SW 1271 (cell line): ENCODE measurements at places on chromosomes 4 and X.
A peak's percentile ranks its signal among the peaks of the same experiment; 100 is the strongest.

DNA sequence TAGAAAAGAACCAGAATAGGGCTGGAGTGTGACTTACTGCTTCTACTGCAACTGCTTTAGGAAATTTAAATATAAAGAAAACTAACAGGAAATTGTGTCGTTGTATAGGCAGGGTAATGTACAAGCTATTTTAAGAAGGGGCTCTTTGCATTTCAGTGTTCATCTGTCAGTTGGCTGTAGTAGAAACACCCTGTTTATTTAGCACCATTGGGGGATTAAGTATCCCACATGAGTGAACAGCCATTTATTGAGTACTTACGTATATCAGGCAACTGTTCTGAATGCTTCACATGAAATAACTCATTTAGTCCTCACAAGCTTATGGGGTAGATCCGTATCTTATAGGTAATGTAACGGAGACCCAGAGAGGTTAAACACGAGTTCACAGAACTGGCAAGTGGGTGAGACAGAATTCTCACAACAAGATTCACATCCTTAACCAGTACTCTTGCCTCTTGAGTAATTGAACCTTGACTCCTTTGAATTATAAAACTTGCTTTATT is 23.9 kb downstream of the STIM2 start:
- DNase-seq, result no peak

GRCh38 chrX:130083656-130084382 is 26.5 kb downstream of the ELF4 start:
- no peak for DNase-seq

DNA sequence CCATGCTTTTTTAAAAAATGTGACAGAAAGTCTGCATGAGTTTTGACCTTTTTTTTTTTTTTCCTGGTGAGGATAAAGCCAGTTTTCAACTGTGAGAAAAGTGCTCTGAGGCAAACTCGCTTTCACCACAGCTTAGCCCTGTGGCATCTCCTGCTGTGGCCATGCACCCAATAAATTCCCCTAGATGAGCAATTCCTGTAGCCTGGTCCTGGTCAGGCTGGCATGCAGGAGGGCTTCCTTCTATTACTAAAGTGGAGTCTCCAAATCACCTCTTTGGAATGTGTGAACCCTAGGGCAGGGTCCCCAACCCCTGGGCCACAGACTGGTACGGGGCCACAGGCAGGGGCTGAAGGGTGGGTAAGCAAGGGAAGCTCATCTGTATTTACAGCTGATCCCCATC is 265.4 kb downstream of the RAPGEF2 start:
- no peak for DNase-seq

- DNase-seq, result no peak
Observed at GRCh38 chr4:155489271-155489670, 112.5 kb upstream of the MAP9 start.

DNA sequence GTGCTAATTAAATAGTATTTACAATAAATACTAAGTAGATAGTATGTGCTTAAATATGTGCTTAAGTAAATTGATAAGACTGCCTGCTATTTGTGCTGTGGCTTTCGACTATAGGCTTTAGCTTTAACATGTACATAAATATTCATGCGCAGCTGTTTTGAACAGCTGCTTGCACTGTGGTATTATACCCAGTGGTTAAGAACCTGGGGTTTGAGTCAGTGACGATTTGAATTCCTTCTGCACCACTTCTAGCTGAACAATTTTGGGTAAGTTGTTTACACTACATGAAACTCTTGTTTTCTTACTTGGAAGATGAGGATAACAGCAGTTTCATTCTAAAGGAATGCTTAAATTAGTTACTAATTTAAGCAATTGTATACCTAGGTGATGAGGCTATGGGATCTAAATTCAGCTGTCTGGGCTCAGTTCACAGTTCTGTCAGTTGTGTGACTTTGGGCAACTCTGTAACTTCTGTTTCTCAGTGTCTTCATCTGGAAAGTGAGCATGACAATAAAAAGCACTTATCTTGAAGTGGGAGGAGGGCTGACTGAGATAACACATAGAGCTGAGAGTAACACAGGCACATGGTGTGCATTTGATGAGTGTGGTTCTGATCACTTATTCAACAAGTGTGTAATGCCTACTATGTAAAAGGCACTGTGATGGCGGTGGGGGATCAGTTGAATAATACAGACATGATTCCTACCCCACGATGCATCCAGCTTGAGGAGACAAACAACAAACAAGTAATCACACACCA is 37.0 kb downstream of the HPGDS start:
- DNase-seq, result no peak

DNA sequence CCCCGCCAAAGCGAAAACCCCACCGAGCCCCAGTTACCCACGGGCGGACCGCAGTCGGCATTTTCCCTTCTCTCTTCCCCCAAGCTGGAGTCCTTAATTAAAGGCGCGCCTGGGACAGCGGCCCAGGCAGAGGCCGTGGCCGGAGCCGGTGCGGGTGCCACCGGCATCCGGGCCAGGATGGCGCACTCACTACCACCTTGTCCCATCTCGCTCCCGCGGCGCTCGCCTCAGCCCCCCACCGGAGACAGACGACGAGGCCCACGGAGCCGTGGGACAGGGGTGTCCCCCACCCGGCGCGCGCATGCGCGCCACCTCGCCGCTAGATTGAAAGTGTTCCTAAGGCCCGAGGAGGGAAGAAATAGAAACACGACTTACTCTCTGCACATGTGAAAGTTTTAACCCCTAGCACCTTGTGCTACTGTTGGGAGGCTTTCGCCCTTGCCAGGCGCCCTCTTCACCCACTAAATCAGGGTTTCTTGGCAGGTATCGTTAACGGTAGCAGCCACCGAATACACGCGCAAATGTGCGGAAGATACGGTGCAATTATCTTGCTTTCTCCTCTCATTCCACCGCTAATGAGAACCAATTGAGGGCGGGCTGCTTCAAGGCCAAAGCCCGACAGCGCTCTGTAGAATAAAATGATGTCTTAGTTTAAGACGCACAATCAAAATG is 64.3 kb upstream of the CCDC160 start:
- no peak for DNase-seq

DNA sequence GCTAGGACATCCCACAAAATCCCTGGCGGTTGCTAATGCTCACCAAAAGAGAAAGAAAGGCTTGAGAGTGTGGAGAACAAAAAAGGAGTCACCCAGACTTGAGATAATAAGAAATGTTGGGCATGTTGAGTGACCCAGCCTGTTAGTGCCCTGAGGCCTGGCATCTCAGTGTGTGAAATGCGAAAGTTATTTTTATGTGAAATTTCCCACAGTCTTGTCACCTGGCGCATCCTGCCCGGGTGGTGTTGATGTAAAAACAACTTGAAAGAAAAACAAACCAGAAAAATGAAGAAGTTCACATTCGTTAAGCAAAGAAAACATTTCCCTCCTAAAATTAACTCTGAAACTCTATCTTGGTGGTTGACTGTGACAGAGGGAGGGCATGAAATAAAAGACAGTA is 495.2 kb downstream of the MID1IP1 start:
- DNase-seq, result no peak

DNA sequence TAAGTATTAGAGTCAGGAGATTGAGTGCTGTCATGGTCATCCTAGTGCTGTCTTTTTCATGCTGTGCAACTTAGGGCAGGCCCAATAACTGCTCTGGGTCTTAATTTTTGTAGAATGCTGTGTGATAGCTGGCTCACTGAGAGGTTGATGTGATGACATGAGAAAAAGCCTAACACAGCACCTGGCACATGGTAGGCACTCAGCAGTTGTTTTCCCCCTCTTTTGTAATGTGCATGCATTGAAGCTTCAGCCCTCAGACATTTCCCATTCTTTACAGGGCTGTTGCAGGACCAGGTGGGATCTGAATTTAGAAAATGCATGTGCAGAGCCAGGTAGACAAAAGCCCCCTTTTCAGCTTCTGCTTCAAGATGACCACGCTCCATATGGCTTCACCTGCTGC is 44.1 kb upstream of the SOX3 start:
- DNase-seq, result no peak

- no peak for DNase-seq
Observed at GRCh38 chr4:138866314-138866713, 149.3 kb upstream of the NOCT start.

- DNase-seq, result no peak
Observed at GRCh38 chr4:1400191-1400805, 5.9 kb downstream of the NKX1-1 start.

DNA sequence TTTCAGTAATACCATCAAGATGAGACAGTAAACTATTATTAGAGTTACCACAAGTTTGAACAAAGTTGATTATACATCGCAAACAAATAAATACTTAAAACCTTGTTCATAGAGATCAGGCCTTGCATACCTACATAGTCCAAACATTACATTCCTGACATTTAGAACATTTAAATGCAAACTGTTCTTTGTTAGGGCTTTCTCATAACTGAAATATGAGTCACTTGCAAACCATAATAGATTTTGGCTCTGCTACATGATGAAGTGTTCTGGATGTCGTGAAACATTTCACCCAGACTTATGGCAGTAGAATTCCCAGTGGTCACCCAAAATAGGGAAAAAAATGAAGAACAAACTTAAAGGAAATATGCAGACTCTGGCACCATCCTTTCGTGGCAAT is 75.0 kb downstream of the FAT4 start:
- no peak for DNase-seq

DNA sequence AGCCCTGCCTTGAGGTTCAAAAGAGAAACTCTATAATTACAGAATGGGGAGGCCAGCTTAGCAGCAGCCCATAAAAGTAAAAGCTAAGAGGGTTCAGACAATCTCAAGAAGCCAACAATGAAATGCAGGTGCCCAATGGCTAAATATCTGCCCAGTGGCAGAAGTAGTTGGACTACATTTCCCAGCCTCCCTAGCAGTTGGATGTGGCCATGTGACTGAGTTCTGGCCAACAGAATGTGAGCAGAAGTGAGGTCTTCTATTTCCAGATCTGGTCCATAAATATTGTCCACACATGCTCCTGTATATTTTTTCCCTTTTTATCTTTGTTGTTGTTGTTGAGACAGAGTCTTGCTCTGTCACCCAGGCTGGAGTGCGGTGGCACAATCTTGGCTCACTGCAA is 127.9 kb upstream of the NHS start:
- DNase-seq, result no peak

DNA sequence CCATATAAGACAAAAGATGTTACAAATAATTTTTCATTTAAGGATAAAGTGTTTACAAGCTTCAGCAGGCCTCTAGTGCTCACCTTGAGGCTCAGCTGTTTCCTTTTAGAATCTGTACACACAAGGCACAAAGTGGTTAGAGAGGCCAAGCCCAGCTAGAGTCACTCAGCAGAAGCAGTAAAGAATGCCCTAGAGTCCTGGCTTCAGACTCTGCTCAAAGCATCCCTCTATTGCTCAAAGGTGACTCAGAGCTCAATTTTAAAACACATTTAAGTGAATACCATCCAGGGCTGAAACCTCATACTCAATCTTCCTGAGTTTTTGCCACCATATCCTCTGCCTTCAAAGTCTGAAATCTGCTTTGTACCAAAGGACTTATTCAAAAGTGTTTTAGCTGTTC is 22.6 kb upstream of the PHF8 start:
- no peak for DNase-seq

DNA sequence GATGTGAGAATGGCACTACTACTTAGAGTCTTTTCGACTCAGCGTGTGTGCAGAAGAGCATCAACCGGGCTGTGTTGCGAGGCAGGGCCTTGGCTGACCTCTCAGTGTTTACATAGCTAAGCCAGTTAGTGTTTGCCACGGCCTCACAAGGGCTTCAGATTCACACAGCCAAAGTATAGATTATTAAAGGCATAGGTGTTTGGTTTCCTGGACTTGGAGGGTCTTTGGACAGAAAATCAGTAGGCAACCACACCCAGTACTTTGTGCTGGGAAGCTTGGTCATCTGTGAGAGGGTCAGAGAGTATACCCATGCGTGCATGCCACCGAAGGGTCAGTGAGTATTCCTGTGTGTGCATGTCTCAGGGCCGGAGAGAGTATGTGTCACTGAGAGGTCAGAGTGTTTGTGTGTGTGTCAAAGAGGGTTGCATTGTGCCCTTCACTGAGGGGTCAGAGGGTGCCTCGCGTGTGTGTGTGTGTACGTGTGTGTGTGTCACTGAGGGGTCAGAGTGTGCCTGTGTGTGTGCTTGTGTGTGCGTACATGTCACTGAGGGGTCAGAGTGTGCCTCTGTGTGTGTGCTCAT is 69.7 kb upstream of the MSANTD1 start:
- no peak for DNase-seq

- DNase-seq, result peak; percentile 28
Observed at GRCh38 chr4:8594097-8595038, 1.8 kb downstream of the CPZ start.

GRCh38 chr4:69849297-69849696 is 10.6 kb downstream of the SULT1E1 start:
- DNase-seq, result no peak

DNA sequence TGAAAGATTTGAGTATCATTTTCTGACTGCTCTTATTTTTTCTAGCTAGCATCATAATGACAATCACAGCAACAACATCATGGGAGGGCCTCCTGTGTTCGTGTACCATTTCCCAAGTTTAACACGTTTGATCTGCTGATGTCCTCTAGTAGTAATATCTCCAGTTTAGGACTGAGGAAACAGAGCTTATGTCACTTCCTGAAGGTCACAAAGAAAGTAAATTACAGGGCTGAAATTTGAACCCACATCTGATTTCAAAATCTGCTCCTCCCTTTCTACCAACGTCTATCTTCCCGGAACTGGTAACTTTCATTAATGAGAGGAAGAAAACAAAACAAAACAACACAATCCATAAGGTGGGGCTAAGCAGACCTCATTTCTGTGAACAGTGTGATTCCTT is 302.7 kb downstream of the PACRGL start:
- DNase-seq, result no peak

- DNase-seq, result no peak
Observed at GRCh38 chr4:159607809-159608208, 504.9 kb downstream of the RAPGEF2 start.

GRCh38 chr4:6128221-6128850 is 72.0 kb downstream of the JAKMIP1 start:
- DNase-seq, result no peak

DNA sequence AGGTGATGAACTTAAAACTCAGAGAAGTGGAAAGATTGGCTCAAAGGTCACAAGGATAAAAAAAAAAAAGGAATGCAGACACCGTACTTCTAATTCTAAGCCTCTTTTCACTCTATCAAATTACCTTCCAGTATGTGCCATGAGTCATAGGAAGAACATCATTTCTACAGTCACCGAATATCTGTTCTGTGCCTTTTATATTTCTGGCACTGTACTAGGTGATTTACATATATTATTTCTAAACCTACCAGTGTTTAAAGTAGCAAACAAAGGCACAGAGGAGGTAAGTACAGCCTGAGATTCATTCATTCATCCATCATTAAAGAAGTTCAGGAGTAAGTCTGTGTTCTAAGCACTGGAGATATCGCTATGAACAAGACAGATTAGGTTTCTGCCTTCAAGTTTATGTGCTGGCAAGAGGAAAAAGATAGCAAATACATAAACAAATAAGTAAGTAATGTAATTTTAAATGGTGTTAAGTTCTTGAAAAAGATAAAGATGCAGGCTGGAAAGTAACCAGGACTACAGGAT is 65.3 kb downstream of the PALLD start:
- DNase-seq, result peak; percentile 25

- DNase-seq, result no peak
Observed at GRCh38 chr4:86730310-86730709, 118.9 kb downstream of the SLC10A6 start.

GRCh38 chr4:1964443-1964842 is 44.3 kb downstream of the NELFA start:
- no peak for DNase-seq

GRCh38 chrX:22527302-22527701 is 254.6 kb downstream of the CBLL2 start:
- DNase-seq, result no peak
